WTC11 (cell line): ENCODE measurements at places on chromosomes 1 and 21. TPM values are rescaled to one million over a fixed set of nuclear protein-coding genes. Genes with fewer than 3 reads are reported as not detected.
A peak's percentile ranks its signal among the peaks of the same experiment; 100 is the strongest.

DNA sequence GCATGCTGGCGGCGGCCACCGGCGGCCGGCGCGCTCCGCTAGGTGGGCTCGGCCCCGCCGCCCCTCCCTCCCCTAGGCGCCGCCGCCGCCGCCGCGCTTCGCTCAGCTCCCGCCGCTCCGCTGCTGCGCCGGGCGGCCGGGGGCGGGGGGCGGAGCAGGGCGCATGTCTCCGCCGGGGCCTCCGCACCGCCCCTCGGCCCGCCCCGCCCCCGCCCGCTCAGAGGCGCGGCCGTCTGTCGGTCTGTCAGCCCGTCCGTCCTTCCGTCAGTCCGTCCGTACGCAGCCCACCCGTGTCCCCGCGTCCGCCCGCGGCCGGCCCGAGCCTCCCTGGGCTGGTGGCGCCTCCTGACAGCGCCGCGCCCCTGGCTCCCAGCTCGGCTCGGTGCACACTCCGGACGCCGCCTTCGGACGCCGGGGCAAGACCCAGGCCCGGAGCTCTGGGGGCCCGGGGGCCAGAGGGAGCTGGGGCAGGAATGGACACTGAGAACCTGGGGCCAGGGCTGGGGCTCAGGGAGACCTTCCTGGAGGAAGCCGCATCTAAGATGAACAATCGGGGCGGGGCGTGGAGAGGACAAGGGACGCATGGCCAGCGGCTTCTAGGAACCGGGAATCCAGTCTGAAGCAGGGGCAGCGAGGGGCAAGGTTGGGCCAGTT is at the start of gene GPR153:
GPR153 (minus strand) TSS at position 138 of the 654 bp plus-strand sequence. CDS start 6,193 bp downstream, outside the sequence.
- H3K4me3 ChIP-seq, result peak within 1 kb of the TSS; percentile 63
- peaks cover 9% of the 10 kb centered on the region for H3K4me1 ChIP-seq
- H3K27me3 ChIP-seq, result peaks cover 21% of the 10 kb centered on the region
- no peak for DNase-seq
- no peaks in the 10 kb centered on the region for H3K36me3 ChIP-seq

- no peak overlapping the region for H3K27ac ChIP-seq
- no peak for DNase-seq
- no peaks in the 10 kb centered on the region; the same call in 1 of the 2 replicates for H3K27me3 ChIP-seq
- H3K36me3 ChIP-seq, result no peaks in the 10 kb centered on the region
- peaks cover 11% of the 10 kb centered on the region for H3K4me1 ChIP-seq
Observed at GRCh38 chr1:46820076-46820475, 21.2 kb downstream of the CYP4B1 start.

GRCh38 chr1:82979593-82980236 is 1019.2 kb downstream of the TTLL7 start:
- H3K36me3 ChIP-seq, result no peaks in the 10 kb centered on the region
- no peak overlapping the region for H3K27ac ChIP-seq
- no peak for DNase-seq
- H3K4me1 ChIP-seq, result peaks cover 43% of the 10 kb centered on the region
- H3K27me3 ChIP-seq, result no peaks in the 10 kb centered on the region
- H3K4me3 ChIP-seq, result no peak overlapping the region

- H3K27me3 ChIP-seq, result no peaks in the 10 kb centered on the region; the same call in 1 of the 2 replicates
- H3K4me1 ChIP-seq, result peaks cover 16% of the 10 kb centered on the region
- peaks cover 31% of the 10 kb centered on the region for H3K36me3 ChIP-seq
- peak overlapping the region; percentile 98 for H3K4me3 ChIP-seq
- H3K27ac ChIP-seq, result peak overlapping the region; percentile 78; the same call in 1 of the 2 replicates
Observed at GRCh38 chr1:37691497-37692077, 729 bp upstream of the CDCA8 start.

DNA sequence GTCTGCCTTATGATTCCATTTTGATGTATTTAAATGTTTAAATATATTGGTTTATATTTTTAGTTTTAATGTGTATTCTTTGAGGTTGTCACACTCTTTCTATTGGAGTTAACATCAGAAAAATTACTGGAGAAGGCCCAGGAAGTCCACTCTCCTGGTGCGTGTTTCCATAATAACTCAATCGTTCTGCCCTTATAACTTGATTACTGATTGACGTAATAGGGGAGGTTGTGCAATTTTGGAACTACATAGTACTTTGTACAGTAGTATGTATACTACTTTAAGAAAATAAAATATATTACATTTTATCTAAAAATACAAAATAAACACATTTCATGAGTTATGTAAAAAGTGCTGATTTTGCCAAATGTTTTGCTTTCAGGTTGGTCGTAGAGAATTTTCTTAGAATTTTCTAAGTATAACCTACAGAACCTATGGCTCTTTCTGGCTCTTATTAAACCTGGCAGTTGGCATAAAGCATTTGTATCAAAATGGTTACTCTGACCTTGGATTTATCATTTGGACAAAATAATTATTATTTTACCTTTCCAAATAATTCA is 5.7 kb downstream of the PLA2G4A start:
- no peak for DNase-seq
- H3K36me3 ChIP-seq, result no peaks in the 10 kb centered on the region
- peaks cover 4% of the 10 kb centered on the region for H3K4me1 ChIP-seq

GRCh38 chr1:147902253-147902845 is at the start of gene GJA8:
Gene GJA8 (plus strand): TSS chr1:147902795. CDS start chr1:147907956, 5,161 bp downstream.
- H3K4me1 ChIP-seq, result no peaks in the 10 kb centered on the region
- H3K36me3 ChIP-seq, result no peaks in the 10 kb centered on the region
- no peak within 1 kb of the TSS for H3K4me3 ChIP-seq

GRCh38 chr1:37177230-37177864 is 143.0 kb upstream of the GRIK3 start:
- H3K27me3 ChIP-seq, result peaks cover 4% of the 10 kb centered on the region; the same call in 1 of the 2 replicates
- H3K36me3 ChIP-seq, result 0 out of 2 replicates have a peak, but pooled peaks cover under 1% of the 10 kb centered on the region
- H3K27ac ChIP-seq, result no peak overlapping the region

- no peak for DNase-seq
- H3K27ac ChIP-seq, result no peak overlapping the region
- H3K27me3 ChIP-seq, result no peaks in the 10 kb centered on the region
- H3K36me3 ChIP-seq, result peaks cover 8% of the 10 kb centered on the region
Observed at GRCh38 chr1:65437616-65438015, 17.1 kb downstream of the LEPR start.

GRCh38 chr1:208785629-208786028 is 541.4 kb upstream of the PLXNA2 start:
- H3K4me1 ChIP-seq, result peaks cover 39% of the 10 kb centered on the region
- no peak overlapping the region for H3K27ac ChIP-seq
- DNase-seq, result no peak

DNA sequence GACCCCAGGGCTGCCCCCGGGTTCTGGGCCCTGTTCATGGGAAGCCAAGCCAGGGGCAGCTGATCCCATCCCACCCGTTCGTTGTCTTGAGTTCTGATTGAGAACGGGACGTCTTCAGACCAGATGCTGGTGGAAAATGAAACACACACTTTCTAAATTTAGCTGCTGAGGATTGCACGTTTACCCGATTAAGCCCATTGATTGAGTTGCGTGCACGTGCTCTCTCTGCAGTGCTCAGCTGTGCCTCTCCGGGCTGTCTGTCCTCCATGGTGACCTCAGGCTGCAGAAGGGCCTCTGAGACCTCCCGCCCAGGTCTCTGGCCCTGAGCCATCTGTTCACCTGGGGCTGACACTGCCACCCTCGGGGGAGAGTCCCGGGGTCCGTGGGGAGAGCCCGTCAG is 27.0 kb upstream of the PEX10 start:
- DNase-seq, result no peak
- H3K27ac ChIP-seq, result 0 out of 2 replicates have a peak overlapping the region, but pooled peaks have one; percentile 63
- H3K36me3 ChIP-seq, result no peaks in the 10 kb centered on the region

GRCh38 chr1:211935448-211935970 is 99.8 kb downstream of the INTS7 start:
- no peak overlapping the region for H3K27ac ChIP-seq
- H3K4me1 ChIP-seq, result peaks cover 6% of the 10 kb centered on the region
- no peak for DNase-seq
- H3K4me3 ChIP-seq, result no peak overlapping the region

DNA sequence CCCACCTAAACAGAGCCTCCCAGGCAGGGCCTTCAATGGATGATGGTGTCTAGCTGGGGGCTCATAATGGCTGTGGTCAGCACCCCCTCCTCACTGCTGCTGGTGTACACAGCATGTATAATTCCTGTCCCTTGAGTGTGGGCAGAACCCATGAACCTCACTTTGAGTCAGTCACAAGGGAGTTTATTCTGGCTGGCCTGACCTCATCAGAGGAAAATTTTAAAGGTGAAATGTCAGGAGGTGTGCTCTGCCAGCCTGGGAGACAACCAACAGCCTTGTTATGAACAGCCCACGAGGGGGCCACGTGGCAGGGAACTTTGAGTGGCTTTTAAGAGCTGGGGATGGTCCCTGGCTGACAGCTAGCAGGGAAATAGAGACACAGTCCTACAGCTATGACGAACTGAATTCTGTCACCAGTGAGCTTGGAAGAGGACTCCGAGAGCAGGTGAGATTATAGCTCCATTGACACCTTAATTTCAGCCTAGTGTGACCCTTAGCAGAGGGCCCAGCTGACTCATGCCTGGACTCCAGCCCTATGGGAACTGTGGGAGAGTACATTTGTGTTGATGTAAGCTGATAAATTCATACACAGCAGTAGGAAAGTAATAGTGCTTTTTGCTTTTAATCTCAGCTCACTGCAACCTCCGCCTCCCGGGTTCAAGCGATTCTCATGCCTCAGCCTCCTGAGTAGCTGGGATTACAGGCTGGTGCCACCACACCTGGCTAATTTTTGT is 73.5 kb upstream of the RUNX3 start:
- no peak overlapping the region for H3K27ac ChIP-seq
- DNase-seq, result no peak
- H3K36me3 ChIP-seq, result no peaks in the 10 kb centered on the region
- peaks cover 20% of the 10 kb centered on the region for H3K4me1 ChIP-seq

GRCh38 chr1:100335436-100335835 is 16.9 kb upstream of the CDC14A start:
- peaks cover 35% of the 10 kb centered on the region for H3K4me1 ChIP-seq
- no peak for DNase-seq
- no peak overlapping the region for H3K27ac ChIP-seq
- H3K36me3 ChIP-seq, result no peaks in the 10 kb centered on the region
- no peak overlapping the region for H3K4me3 ChIP-seq

DNA sequence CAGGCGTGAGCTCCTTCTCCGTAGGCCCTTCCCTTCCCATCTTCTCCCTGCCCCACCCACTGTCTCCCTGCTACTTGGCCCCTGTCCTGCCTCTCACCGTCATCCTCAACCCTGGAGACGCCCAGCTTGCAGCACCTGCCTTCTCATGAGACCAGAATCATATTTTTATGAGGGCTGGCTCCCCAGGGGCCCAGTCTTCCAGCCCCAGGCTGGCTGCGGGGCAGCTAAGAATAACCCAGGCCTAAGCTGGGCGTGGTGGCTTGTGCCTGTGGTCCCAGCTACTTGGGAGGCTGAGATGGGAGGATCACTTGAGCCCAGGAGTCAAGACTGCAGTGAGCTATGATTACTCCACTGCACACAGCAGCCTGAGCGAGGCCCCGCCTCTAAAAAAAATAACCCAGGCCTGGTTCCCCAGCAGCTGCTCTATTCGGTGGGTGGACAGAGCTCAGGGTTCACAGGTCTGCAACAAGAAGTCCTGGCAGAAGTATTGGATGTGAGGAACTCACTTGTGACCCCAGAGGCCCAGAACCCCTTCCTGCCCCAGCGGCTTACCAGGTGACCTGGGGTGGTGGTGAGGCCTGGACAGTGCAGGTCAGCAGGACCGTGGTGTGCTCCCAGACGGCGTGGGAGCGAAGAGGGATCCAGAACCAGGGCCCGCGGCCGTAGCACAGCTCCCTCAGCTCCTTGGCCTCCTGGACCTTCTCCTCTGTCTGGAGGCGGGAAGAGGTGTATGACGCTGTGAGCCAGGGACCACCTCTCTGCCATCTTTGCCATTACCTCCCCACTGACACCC is 6.4 kb downstream of the MYOM3 start:
- DNase-seq, result no peak
- no peak overlapping the region for H3K4me3 ChIP-seq
- H3K4me1 ChIP-seq, result peaks cover 3% of the 10 kb centered on the region; the same call in 1 of the 2 replicates

DNA sequence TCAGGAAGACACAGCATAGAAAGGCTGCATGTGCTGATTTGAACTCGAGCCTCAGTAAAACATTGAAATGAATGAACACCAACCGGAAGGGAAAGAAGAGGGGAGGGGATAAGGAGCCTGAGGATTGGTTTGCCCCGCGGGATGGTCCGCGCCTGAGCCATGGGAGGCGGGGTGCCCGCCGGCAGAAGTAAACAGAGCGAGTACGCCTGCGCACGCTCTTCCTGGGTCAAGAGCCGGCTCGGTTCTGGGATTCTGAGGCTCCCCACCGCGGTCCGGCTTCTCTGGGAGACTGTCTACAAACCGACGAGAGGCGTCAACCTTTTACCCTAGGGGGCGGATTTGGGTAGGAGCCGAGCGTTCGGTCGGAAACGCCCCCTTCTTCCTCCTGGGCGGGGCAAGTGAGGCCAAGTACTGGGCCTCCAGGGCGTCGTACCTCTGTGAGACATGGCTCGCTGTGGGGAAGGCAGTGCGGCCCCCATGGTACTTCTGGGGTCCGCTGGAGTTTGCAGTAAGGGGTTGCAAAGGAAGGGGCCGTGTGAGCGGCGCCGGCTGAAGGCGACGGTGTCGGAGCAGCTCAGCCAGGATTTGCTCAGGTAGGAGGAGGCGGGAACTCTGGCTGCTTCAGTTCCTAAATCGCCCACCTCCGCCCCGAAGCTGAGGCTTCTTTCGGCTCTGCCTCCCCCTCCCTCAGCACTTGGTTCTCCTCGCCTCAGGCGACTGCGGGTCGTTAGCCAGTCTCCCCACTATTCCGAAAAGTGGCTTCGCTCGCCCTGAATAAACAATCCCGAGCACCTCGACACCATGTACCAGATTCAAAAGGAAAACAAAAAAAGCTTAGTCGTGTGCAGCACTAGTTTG is at the start of gene BTBD8:
BTBD8 (plus strand) TSS at position 218 of the 858 bp plus-strand sequence; CDS start at position 445, 227 bp downstream.
- peaks cover 20% of the 10 kb centered on the region for H3K36me3 ChIP-seq
- H3K4me1 ChIP-seq, result 0 out of 2 replicates have a peak, but pooled peaks cover 5% of the 10 kb centered on the region

DNA sequence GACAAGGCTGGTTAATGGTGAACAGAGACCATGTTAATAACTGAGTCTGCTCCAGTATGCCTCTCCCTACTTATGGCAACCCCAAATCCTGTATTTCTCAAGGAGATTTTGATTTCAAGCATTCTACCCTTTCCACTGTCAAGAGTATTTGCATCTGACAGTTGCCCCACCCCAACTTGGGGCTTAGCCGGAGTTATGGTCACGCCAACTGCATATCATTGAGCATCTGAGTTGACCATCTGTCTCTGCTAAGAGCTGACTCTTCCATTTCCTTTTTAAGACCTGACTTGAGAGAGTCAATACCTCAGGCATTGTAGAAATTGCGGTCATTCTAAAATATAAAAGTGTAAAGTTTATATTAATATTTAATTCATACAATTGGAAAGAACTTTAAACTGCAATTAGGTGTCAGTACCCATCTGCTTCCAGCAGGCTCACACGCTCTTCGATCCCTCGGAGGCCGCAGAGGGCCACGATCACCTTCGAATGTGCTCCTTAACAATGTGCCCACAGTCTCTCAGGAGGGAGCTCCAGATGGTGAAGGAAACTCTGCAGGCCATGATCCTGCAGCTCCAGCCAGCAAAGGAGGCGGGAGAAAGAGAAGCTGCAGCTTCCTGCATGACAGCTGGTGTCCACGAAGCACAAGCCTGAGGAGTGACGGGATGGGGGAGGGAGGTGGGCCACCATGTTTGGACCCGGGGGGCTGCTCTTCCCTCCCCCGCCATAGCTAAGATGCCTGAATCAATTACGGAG is 409.8 kb downstream of the DISC1 start:
- no peak overlapping the region for H3K27ac ChIP-seq
- no peak overlapping the region for H3K4me3 ChIP-seq
- H3K27me3 ChIP-seq, result peaks cover 9% of the 10 kb centered on the region
- DNase-seq, result no peak
- no peaks in the 10 kb centered on the region for H3K36me3 ChIP-seq

KIF26B gene
- 0.41 to 1.2 TPM (median 0.55 TPM) in 3 replicates for total RNA-seq

RGS13 gene
- not detected in 3 replicates for total RNA-seq

MARK1 gene
- total RNA-seq, result 13.9 to 18.6 TPM (median 14.6 TPM) in 3 replicates

CLEC20A gene
- not detected in 3 replicates for total RNA-seq
